Activated CD4-positive, alpha-beta T cell treated with anti-CD3 and anti-CD28 coated beads, Interleukin-2, amount 50 U/mL, for 24 hours (primary cell): ENCODE measurements at places on chromosomes 1 and 21.

DNA sequence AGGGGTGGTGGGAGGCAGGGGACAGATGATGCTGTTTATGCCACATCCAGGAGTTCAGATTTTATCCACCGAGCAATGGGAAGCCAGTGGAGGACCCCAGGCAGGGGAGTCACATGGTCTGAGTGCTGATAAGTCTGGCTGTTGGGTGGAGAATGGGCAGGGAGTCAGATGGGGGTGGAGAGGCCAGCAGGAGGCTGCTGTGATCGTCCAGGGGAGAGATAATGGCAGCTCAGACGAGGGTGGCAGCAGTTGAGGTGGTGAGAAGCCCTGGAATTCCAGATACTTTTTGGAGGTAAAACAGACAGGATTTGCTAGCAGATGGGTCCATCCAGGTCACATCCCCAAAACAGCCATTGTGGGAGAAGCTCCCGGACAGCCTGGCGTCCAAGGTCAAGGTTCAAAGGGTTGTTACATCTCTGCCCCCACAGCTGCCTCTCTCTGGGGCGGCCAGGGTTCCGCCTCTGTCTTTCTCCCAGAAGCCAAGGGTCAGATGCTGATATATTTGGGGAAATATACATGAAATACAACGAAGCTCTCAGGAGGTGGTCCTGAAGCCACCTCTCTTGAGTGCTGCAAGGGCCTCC is 252.1 kb upstream of the TMEM51 start:
- DNase-seq = no peak

DNA sequence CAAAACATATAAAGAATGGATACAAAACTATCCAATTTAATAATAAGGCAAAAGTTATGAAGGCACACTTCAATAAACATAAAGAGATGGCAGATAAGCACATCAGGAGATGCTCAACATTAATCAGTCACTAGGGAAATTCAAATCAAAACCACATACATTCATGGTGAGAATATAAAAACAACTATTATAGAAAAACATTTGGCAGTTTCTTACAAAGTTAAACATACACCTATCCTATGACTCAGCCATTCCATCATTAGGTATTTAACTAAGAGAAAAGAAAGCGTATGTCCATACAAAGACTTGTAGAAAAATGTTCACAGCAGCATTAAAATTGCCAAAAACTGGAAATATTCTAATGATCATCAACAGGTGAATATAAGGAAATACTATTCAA is 44.3 kb downstream of the KIFAP3 start:
- DNase-seq = no peak

DNA sequence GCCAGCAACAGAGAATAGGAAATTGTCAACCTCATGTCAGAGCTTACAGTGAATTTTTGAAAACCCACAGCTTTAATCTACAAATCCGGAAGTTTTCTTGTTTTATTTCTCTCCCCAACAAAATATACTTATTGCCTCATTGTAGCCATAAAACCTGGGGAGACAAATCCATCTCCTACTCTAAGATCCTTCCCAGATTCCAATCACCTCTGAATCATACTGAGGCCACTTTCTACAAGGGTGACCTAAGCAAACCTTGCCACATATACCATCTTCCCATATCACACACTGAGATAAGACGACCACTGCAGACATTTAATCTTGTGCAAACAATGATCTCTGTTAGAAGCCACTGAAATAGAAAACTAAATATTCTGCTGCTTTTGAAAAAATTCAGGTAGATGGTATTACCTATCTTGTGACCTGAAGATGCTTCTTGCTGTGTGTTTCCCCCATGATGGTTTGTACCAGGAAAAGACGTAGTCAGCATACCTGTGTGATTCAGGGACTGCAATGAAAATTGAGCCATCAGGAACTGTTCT is 171.5 kb upstream of the DUSP10 start:
- no peak for DNase-seq

GRCh38 chr1:214573386-214574318 is 22.2 kb upstream of the PTPN14 start:
- no peak for DNase-seq

DNA sequence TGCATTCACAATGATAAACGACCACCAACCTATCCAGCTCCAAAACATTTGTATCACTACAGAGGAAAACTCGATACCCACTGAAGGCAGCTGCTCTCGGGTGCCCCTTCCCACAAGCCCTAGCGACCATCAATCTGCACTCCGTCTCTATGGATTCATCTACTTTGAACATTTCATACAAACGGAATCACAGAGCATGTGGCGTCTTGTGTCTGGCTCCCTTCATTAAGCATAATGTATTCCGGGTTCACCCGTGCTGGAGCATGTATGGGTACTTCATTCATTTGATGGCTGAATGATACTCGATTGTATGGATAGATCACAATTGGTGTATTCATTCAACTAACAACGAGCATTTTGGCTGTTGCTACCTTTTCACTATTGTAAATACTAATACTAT is 340.2 kb downstream of the SMYD3 start:
- no peak for DNase-seq

GRCh38 chr21:34938089-34938764 is 110.9 kb downstream of the RUNX1 start:
- DNase-seq = no peak

GRCh38 chr21:43345746-43346409 is 81.1 kb downstream of the SIK1 start:
- no peak for DNase-seq

DNA sequence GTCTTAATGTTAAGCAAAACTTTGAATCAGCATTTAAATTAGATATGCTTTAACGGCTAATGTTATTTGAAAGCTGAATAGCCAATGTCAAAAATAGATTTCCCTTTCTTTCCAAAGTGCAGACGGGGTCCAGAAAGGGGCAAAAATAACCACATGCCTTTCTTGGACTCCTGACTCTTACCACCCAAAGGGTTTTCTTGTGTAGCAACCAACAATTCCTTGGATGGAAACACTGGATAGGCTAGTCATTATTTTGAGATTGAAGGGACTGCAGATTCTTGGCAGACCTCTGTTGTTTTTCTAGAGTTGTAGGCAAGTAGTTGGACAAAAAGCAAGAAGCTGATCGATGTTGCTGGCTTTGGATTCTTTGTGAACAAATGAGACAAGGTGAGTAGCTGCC is 107.0 kb downstream of the MRPS6 start:
- DNase-seq = no peak

- no peak for DNase-seq
These were observed 870.5 kb upstream of the CXADR start for GRCh38 chr21:16642353-16642752.

DNA sequence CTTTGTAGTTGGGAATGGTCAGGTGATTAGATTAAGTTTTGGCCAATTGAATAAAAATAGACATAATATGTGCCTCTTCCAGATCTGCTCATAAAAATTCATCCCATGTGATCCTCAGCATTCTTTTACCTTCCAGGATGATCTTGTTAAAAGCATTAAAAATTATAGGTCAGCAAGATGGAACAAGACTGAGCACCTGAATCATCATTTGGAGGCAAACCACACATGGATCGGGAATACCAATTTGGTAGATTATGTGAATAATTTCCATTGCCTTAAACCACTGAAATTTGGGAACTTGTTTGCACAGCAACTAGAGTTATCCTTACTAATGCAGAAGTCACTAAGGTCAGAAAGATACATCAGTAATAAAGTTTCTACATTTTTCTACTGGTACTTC is 681.4 kb upstream of the ADGRL2 start:
- no peak for DNase-seq

GRCh38 chr1:92442351-92442750 is 44.4 kb downstream of the GFI1 start:
- no peak for DNase-seq

- no peak for DNase-seq
These were observed 252.2 kb upstream of the ADAMTS5 start for GRCh38 chr21:27219068-27219467.

- DNase-seq = no peak
These were observed 248.7 kb upstream of the CSF3R start for GRCh38 chr1:36731226-36732014.

DNA sequence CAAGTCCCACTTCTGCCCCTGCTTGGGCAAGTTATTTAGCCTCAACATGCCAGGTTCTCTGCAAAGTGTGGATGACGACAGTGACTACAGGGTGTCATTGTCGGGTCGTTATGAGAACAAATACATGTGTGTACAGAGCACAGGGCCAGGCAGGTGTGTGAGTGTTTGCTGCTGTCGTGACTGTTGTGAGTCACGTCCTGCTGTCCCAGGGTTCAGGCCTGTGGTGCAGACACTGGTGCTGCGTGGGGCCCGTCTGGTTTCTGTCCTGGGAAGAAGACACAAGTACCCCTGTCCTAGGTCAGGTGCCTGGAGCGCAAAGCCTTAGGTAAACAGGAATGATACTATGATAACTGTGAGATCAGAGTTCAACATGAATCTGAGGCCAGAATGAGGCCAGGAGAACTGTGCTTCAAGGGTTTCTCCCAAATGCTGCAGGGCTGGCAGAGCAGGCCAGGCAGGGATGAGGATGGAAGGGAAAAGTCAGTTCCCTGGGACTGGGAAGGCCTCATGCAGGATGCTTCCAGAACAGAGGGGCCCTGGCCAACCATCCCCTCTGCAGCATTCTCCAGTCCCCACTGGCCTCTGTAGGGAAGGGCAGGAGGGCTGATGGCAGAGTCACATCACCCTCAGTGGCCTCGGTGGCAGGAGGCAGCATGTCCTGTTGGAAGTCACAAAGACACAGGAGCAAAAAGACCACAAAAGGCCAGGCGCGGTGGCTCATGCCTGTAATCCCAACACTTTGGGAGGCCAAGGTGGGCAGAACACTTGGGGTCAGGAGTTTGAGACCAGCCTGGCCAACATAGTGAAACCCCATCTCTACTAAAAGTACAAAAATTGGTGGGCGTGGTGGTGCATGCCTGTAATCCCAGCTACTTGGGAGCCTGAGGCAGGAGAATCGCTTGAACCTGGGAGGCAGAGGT is 15.7 kb downstream of the GPR157 start:
- no peak for DNase-seq

GRCh38 chr1:193431265-193431977 is 245.0 kb upstream of the B3GALT2 start:
- no peak for DNase-seq

GRCh38 chr21:43741423-43742096 is 22.6 kb downstream of the PDXK start:
- no peak for DNase-seq

DNA sequence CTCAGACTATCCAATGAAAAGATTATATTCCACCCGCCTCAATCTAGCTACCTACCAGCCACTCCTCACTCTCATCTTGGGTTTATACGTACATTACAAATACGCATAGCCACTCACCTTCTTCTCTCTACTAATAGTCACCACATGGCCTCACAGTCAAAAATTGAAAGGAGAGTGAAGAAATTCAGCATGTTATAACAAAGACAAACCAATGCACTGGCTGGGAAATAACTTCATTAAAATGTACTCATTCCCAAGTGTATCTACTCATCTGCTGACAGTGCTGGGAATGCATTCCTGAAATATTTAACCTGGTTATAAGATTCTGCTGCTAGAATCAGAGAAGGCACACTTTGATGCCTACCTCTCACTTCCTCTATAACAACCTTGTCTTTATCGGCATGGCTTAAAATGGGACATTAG is 6.5 kb downstream of the ZNF644 start:
- DNase-seq = no peak

DNA sequence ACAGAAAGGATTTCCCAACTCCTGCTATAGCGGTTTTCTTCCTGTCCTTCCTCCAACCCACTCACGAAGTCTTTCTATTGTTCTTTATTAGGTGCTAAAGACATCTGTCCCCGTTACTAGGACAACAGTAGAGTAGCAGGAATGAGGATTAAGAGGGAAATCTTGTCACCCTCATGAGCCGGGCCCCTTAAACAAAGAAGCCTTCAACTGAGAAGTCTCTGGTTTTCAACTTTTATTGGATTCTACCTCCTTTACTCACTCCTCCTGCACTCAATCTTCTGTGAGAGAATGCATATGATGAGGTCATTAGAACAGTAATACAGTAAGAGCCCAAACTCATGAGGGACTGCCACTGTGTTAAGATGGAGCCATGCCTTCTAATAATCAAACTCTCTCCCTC is 206.3 kb downstream of the OMA1 start:
- DNase-seq = no peak
